ENCODE measurements at places on chromosomes 11 and 22. TPM values are rescaled to one million over a fixed set of nuclear protein-coding genes. Genes with fewer than 3 reads are reported as not detected.

Gene IGSF9B
- total RNA-seq: 26.5 TPM

Gene EMID1
- total RNA-seq: not detected

GRCh38 chr22:49956418-49956770, 4.2 kb upstream of the PIM3 start:
- no peak for DNase-seq

GRCh38 chr11:35288817-35289541, 130.4 kb downstream of the SLC1A2 start:
- no peak for DNase-seq

Gene DENND5A
- 63.5 TPM for total RNA-seq

Gene OR4A16
- not detected for total RNA-seq
